ENCODE measurements at places on chromosomes 2 and 18.

DNA sequence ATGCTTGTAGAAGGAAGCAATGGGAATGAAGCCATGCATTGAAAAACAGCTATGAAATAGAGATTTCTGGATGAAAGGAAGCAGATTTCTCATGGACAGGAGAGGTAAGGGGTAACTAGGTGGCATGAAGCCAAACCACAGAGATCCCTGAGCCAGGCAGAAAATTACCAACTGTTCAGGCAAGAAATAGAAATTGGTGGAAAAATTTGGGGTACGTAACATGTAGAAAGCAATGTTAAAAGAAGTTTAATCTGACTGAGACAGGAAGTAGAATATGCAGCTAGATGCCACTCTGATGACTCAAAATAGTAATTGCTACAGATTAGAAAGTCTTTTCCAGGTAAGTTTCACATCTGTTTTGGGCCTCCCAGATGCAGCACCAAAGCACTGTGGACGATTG lies 928.5 kb upstream of the CELF4 start:
- DNase-seq: no peak

- DNase-seq: no peak
Observed at GRCh38 chr2:195016841-195017240, 640.2 kb upstream of the SLC39A10 start.

- DNase-seq: no peak
Observed at GRCh38 chr18:25517881-25518715, 166.1 kb upstream of the ZNF521 start.

DNA sequence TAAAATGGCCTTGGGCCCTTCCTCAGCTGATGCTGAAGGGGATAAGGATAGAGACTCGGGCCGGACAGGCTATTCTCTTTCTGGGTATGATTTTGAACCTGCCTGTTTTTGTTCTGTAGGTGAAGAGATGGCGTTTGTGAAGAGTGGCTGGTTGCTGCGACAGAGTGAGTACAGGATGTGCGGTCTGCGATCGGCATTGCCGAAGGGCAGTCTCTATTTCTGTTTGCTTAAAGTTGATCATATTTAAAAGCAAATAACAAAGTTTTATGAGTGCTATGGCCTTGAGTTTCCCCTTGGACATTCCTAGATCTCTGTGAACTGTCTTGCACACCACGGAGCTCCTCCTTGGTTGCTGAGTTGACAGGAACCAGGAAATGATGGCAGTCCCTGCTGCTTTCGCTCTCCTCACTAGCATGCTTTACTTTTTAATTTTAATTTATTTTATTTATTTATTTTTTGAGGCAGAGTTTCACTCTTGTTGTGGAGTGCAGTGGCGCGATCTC lies 15.7 kb downstream of the PLEKHB2 start:
- DNase-seq: no peak

- DNase-seq: no peak
Observed at GRCh38 chr2:165897726-165898125, 55.9 kb downstream of the TTC21B start.

DNA sequence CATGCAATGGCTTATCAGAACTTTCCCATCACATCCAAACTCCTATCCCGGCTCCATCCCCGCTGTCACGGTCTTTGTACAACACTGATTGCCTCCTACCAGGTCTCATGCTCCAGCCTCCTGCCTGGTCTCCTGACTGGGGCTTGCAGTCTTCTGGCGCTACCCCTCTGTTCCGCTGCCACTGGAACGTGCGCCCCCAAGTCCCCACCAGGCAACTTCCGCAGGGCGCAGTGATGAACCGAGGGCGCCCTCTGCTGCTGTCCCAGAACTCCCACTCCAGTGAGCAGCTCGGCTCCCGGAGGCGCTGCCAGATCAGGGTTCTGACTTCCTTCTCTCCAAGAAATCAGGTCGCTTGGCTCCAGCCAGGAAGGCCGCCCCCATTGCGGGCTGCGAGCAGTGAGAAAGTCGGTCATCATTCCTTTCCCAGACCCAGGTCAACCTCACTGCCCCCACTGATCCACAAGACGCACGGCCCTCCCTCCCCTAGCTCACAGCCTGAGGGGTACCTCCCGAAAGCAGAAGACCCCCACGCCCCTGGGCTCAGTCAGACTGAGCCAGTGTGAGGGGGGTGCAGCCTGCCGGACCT lies 43.9 kb upstream of the RAB11FIP5 start:
- DNase-seq: peak; percentile 59

DNA sequence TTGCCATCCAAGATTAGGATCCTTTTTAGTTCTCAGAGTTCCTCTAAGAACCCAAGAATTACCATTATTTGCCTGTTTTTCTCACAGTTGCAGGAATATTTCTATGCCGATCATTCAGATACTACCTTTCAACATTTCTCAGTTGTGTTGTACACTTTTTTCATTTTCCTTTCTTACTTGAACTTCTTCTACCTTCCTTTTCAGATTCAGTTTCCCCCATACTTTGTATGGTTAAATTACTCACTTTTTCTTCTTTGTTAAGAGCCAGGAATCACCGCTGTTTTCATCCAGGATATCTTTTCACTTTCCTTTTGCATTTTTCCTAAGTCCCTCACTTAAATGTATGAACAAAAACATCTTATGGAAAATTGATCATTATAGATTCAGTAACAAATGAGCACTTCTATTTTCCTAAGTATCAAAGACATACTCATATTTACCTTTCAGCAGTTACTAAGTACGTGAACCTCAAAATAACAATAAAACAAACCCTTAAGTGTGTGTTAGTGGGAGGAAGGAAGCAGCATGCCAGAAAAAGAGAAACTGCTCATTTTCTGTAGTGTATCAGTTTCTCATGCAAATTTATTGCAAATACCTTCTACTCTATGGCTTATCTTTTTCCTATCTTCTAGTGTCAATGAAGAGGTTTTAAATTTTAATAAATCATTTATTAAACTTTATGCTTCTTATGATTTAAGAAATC lies 64.3 kb upstream of the STAT1 start:
- DNase-seq: no peak

DNA sequence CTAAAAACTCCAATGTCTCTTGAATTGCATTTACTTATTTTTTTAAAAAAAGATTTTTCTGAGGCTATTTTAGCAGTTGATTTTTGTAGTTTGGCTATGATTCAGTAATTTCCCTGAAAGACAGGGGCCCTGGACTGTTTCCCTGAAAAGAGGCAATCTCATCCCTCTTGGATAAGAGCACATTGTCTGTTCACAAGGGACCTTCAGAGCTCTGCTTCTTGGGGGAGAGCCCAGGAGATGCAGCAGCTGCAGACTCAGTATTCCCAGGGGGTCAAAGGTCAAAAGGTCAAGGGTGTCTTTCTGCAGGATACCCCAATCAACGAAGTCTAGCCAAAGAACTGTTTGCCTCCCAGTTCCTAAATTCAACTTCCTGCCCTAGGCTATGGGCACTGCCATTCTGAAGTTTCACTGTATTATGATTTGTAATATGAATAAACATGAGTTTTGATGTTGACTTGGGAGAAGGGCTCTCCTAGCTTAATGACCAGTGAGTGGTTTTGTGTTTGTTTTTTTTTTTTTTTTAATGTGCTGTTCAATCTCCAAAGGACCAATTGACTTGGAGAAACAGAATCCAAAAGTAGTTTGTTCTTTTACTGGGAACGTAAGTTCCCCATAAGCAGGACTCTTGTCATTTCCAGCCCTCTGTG lies 157.0 kb upstream of the SERPINE2 start:
- peak; percentile 83 for DNase-seq

DNA sequence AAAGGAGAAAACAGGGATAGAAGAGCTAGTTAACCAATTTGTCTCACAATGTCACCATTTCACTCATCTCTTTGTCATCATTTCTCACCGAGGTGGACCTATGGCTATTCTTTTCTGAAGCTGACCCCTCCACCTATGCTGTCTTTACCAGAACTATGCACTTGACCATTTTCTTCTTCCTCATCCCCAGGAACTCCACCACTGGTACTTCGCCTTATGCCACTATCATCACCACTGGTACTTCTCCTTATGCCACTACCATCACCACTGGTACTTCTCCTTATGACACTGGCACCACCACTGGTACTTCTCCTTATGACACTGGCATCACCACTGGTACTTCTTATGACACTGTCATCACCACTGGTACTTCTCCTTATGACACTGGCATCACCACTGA lies 745.8 kb upstream of the CHAC2 start:
- DNase-seq: no peak
